ENCODE measurements at places on chromosomes 6 and 20.

- no peak for DNase-seq
These were observed 49.2 kb downstream of the RNF144B start for GRCh38 chr6:18436341-18436740.

DNA sequence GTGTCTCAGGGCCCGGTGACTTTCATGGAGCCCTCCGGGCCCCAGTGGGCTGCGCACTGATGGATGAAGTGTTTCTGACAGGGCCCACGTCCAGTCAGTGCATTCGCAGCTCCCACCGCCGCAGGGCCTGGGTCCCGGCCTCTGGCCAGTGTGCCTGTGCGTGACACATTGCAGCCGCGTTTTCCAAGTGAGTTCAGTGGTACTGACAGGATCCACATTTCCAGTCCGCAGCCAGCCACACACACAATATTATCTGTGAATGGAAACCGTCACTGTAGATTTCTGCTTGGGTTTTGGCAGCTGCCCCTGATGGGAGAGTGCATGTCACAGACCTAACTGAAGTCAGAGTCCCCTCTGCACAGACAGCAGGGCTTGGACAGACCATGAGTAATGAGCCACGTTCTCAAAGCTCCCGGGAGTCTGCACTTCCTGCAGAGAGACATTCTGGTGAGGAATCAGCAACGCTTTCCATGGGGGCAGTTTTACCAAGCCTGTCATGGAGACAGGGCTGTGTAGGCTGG, 171.4 kb downstream of the MYLK4 start:
- DNase-seq: no peak

DNA sequence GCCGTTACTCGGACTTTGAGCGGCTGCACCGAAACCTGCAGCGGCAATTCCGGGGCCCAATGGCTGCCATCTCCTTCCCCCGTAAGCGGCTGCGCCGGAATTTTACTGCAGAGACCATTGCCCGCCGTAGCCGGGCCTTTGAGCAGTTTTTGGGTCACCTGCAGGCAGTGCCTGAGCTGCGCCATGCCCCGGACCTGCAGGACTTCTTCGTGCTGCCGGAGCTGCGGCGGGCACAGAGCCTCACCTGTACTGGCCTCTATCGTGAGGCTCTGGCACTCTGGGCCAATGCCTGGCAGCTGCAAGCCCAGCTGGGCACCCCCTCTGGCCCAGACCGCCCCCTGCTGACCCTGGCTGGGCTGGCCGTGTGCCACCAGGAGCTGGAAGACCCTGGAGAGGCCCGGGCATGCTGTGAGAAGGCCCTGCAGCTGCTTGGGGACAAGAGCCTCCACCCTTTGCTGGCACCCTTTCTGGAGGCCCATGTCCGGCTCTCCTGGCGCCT, 7.2 kb downstream of the SNX21 start:
- DNase-seq: no peak

DNA sequence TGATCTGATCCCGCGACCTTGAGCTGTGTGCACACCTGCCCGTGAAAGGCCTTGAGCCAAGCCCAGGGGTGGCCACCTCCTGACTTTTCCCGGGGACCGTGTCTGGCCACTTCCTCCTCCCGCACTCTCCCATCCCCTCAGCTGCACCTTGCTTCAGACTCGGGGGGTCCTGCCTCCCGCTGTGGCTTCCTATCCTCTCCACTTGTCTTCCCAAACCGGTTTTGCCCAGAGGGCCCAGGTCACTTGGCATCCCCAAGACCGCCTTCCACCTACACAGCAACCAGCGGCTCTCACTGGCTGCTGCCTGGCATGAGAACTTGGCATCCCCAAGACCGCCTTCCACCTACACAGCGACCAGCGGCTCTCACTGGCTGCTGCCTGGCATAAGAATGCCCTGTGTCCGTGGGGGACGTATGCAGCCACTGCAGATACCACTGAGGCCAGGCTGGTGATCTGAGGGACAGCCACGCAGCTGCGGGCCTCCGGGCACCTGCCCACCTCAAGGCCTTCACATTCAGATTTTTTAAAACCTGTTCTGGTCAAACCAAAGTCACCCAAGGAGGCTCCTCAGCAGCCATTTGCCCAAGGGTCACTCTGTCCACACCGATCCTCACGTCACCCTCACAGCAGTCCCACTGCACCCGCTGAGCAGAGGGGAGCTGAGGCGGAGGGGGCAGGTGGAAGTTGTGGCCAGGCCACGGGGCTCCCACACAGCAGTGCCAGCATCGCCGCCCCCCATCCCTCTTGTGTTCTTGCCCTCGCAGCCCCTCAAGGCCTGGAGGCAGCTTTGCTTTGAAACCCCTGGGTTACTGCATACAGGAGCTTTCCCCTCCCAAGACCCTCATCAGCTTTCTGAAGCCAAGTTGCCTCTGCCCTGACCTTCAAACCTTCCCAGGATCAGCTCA, 245.5 kb downstream of the TAF4 start:
- no peak for DNase-seq

- DNase-seq: no peak
These were observed 11.5 kb downstream of the PMEPA1 start for GRCh38 chr20:57698116-57698866.

DNA sequence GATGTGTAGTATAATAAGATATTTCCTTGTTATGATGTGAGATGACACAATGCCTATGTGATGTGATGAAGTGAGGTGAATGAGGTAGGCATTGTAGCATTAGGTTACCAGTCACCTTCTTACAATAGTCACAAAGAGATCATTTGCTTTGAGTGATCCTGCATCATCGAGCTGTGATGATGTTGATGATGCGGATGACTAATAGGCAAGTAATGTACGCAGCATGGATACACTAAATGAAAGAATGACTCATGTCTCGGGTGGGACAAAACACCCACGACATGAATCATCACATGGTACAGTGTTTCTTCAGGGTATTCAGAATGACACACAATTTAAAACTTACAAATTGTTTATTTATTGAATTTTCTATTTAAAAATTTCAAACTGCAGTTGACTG, 806.3 kb upstream of the GJE1 start:
- peak; percentile 11 for DNase-seq

- DNase-seq: no peak
These were observed 218.2 kb downstream of the BMP7 start for GRCh38 chr20:57048027-57048869.

DNA sequence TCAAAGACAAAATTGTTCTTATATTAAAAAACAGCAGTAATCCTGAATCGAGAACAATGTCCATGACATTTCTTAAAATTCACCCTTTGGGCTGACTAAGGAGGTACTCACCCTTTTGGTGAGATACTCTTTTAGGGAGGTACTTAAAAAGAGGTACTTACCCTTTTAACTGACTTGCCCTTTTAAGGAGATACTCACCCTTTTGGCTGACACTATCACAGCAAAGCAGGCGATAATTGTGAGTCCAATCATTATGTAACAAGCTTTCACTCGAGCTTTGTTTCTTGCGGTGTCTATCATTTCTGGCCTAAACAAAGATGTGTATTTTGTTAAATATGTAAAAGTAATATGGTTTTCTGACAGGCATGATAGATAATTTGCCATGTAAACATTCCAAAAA, 3.7 kb downstream of the FAM162B start:
- DNase-seq: no peak

GRCh38 chr6:3137057-3137777, 18.7 kb downstream of the BPHL start:
- no peak for DNase-seq

GRCh38 chr20:59850018-59850641, 83.3 kb downstream of the SYCP2 start:
- peak; percentile 10 for DNase-seq

- no peak for DNase-seq
These were observed 35.1 kb downstream of the SRC start for GRCh38 chr20:37380864-37381579.

GRCh38 chr20:38126146-38126921, 38.7 kb downstream of the TGM2 start:
- no peak for DNase-seq

DNA sequence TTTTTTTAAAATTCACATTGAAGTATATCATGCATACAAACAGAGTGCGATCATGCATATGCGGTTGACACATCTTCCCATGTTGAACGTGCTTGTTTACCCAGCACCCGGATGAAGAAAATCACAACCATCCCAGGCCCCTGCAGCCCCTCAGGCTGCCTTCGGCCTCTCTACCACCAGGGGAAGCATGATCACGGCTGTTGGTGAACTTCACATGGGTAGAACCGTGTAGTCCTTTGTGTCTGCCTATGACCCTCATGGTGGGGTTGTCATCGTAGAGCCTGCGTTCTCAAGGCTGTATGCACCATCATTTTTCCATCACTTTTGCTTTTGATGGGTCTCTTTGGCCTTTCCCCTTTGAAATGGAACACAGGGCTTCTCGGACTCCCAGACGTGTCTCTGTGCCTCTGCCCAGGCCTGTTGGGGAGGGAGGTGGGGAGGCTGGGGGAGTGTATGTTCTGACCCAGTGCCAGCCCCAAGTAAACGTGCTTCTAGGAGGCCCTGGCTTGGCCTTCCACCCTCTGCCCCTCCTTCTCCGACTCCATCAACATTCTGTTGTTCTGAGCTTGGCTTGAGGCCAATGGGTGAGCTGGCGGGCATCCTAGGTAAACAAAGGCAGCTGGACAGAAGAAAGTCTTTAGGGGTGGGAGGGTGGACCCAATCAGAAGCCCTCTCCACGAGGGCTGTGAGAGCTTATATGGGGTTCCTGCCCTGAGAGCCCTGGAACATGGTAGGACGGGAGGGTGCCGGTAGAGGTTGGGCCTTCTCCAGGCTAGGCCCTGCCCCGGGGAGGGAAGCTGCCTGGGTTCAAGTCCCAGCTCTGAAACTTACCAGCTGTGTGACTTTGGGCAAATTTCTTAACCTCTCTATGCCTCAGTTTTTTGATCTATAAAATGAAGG, 39.7 kb downstream of the TGM2 start:
- no peak for DNase-seq

GRCh38 chr6:90315354-90315950, 18.8 kb upstream of the BACH2 start:
- no peak for DNase-seq

GRCh38 chr6:168871642-168872315, 381.9 kb downstream of the THBS2 start:
- no peak for DNase-seq

DNA sequence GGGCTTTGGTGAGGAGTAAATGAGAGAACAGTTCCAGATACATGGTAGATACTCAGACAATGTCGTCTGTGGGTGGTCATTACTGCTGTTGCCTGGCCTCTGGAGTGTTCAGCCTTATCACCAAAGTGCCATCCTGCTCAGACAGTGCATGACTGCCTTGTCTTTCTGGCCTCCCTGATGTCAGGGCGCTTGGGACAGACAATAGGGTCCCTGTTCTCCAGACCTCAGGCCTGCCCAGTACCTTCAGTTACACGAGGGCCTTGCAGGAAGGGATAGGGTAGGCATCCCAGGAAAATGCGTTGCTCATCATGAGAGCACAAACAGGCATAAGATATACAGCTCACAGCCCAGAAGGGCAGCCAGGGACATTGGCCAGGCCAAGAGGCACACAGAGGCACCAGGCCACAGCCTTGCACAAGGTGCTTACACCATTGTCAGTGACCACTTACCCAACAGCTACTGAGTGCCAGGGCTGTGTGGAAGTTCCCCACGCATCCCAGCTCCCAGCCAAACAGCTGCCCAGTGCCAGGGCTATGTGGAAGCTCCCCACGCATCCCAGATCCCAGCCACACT, 27.4 kb downstream of the BPIFB1 start:
- no peak for DNase-seq

- DNase-seq: peak; percentile 64
These were observed 36.5 kb upstream of the MPC1 start for GRCh38 chr6:166419286-166419685.

- DNase-seq: no peak
These were observed 7.6 kb upstream of the BMP5 start for GRCh38 chr6:55882718-55883569.

GRCh38 chr6:133062077-133062476, 179.1 kb upstream of the EYA4 start:
- DNase-seq: peak; percentile 12

GRCh38 chr20:4617019-4617418, 104.7 kb upstream of the PRND start:
- no peak for DNase-seq

DNA sequence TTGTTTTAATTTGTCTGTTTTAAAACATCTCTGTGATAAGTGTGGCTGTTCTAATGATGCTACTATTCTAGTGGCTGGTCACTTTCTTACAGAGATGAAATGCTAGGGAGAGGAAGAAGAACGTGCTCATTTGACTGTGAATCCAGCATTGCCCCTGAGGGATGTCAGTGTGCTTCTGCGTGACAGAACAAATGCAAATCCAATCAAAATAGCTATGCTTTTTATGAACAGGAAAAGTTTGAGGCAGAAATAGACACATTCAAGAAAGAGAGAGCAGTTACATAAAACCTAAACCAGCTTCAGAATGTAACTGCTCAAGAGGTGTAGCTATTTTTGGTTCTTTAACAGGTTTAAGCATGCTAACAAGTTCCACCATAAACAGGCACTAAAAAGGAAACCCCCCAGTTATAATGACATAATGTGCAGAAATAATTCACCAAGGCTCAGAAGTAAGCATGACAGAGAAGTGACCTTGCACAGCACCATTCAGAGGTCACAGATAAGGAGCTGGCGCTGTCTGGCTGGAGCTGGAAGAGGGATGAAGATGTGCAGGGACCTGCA, 385.3 kb downstream of the EPM2A start:
- no peak for DNase-seq

GRCh38 chr6:14742171-14742570, 503.7 kb upstream of the JARID2 start:
- no peak for DNase-seq

DNA sequence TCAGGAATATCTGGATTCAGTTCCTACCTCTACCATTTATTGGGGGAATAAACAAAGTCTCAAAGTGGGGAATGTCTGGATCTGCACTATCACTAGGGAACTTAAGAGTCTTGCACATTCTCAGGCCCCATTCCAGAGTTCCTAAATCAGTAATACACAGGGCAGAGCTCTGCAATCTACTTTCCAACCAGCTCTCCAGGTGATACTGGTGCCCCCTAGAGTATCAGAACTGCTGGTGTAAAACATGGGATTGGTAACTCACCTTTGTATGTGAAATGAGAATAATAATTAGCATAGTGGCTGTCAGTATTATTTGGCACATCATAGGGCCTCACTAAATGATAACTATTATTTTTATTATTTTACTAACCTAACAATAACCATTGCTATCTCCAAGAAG, 278.8 kb upstream of the IMPG1 start:
- DNase-seq: no peak

DNA sequence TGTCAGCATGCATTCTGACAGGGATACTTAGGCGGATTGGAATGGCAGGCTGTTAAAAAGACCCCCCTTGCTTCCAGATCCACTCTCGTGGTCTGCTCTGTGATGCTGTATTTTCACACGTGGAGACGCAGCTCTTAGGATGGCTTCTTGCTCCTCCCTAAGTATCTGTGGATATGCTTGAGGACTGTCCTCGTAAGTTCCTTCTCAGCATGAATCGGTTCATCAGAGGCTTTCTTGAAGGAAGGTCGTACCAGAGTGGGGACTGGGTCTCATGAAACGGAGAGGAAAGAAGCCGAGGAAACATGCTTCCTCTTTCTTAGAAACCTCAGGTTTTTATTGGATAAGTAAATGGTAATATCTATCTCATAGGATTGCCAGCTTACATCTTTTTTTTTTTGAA, 220.4 kb downstream of the FARS2 start:
- DNase-seq: no peak

- no peak for DNase-seq
These were observed 120.1 kb upstream of the HDDC2 start for GRCh38 chr6:125421836-125422235.

- no peak for DNase-seq
These were observed 1321.1 kb upstream of the GJE1 start for GRCh38 chr6:140811642-140812041.

Measured in CD4-positive, alpha-beta T cell treated with Interleukin-4 for 1 hour (primary cell).